ENCODE measurements at places on chromosomes 2 and 18.

DNA sequence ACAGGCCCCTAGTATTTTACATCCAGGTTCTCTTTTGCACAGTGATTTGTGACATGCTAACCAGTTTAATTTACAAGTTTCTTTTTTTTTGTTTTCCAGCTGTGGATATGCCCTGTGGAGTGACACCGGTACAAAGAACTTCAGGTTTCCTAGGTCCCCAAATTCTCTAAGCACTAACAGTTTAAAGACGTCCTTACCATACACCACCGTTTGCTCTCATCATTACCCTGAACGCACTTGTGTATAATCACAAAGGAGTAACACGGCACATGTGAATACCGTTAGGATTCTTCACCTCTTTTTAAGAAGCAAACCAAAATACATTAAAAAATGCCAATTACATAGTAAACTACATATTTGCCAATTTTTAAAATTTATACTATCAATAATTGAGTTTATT, 853 bp downstream of the LANCL1 start:
- no peak for DNase-seq

DNA sequence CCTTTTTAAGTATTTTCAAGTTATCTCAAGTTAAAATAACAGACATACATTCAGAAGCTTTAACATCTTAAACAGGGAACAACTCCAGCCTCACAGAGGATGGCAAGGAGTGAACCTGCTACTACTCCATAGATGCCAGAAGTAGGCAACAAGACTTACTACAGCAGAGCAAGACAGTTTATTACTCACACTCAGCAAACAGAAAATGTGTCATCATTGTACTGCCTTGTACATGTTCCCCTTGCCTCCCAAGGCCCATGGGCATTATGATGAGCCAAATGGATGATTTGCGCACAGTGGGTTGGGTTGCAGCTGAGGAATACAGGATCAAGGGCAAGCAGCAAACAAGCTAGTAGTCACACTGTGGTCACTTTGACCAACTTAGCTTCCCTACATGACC, 80.6 kb upstream of the VRK2 start:
- DNase-seq: no peak

DNA sequence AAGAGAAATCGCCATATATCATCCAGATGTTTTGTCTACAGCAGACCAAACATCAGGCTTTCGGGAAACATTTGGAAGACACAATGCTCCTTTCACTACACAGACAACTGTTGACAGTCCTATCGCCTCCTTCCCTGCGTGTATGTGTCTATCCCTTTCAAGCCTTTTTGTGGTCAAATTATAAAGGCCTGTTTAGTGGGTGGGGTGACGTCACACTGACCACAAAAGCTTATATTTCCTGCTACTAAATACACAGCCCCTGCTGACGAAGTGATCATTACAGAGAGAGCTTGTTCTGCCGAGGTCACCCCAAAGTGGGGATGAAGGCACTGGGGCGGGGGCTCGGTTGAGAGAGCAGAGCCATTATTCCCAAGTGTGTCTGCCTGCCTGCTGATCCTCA, 302.7 kb upstream of the TNP1 start:
- peak; percentile 1 for DNase-seq

DNA sequence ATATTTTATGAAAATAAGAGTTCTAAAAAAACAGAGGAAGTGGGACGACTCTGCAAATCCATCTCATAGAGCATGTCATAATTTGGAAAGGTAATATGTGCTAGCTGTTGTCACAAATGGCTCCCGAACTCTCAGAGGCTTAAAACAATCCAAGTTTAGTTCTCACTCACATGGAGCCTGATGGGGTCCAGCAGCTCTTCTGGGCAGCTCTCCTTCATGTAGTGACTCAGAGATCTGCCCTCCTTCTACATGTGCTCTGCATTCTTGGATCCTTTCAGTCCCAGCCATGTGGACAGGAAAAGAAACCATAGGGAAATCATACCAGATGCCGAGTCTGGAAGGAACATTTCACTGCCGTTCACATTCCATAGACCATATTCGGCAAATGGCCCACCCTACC, 180.1 kb upstream of the APCDD1 start:
- DNase-seq: no peak

DNA sequence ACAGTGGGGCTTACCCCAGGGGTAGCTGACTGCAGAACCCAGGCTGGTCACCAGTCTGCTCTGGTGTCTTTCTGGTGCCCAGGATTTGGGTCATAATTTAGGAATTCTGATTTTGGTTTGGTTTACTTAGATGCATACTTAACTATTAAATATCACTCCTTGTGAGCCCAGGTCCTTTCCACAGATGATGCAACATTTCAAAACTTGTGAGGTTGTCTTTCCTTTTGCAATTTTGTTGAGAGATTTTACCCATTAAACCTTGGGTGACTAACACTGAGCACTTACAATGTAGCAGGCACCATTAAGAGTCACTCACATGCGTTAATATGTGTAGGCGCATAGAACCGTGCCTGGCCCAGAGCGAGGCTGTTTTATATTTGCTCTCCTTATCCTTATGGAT, 61.8 kb upstream of the RPL31 start:
- DNase-seq: no peak

GRCh38 chr18:50836521-50836957, 16.7 kb upstream of the MRO start:
- DNase-seq: no peak

GRCh38 chr18:63244607-63245006, 75.0 kb downstream of the BCL2 start:
- DNase-seq: no peak

All from activated CD4-positive, alpha-beta T cell treated with anti-CD3 and anti-CD28 coated beads, Interleukin-2, amount 50 U/mL, for 1 hour (primary cell).